ENCODE measurements at places on chromosomes 12 and 14. TPM values are rescaled to one million over a fixed set of nuclear protein-coding genes. Genes with fewer than 3 reads are reported as not detected.

- DNase-seq, result no peak
Observed at GRCh38 chr12:128796439-128797118, 27.2 kb downstream of the SLC15A4 start.

GNG2 gene
- 7.4 TPM for total RNA-seq

DNA sequence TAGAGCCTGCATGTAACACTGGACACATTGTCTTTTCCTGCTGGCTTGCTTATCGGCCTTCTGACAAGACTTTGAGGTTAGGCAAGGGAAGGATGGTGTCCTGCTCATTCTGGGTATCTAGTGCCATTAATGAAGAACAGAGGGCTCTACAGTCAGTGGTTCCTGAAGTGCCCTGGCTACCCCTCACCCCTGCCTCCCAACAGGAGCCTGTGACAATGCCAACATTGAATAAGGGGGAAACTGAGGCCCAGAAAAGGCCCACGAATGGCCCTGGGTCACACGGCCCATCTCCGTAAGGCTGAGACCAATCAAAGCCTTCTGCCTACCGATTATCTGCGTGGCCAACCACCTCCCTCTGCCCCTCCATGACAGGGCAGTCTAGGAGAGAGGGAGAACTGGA is 2.1 kb downstream of the IFI27L2 start:
- no peak for DNase-seq

- DNase-seq, result no peak
Observed at GRCh38 chr12:72313806-72314205, 41.6 kb downstream of the TRHDE start.

POU6F1 gene
- total RNA-seq, result 7.6 TPM

DNA sequence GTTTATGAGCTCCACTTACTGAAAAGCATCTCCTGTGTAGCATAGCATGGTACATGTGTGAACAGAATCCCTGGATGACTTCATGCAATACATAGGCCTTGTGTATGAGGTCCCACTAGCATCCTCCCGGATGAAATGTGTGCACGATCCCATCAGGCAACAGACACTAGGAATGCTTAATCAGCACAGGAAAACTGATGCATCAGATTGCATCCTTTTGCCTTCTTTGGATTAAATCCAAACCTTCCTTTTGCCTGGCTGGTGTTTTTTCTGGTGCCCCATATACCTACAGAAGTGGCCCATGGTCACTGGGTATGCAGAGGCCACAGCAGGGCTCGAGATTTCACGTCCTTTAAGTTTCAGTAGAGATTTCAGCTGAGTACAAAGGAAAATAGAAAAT is 120.9 kb upstream of the COCH start:
- DNase-seq, result no peak

CFAP73 gene
- total RNA-seq, result not detected

DNA sequence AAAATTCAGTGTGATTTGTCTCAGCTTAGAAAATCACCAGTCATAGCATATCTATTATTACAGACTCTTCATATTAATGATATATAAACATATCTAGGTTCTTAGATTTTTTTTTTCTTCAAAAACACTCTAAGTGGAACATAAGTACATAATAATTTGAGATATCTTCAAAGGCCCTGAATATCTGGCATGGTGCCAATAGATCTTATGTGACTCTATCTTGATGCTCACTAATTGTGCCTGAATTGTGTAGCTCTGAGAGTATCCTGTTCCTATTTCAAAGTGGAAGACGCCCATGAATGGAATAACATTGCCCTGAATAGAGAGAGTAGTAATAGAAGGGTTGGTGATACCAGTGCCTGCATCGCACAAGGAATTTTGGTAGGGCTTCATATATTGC is 1312.7 kb upstream of the USP15 start:
- DNase-seq, result no peak

DNA sequence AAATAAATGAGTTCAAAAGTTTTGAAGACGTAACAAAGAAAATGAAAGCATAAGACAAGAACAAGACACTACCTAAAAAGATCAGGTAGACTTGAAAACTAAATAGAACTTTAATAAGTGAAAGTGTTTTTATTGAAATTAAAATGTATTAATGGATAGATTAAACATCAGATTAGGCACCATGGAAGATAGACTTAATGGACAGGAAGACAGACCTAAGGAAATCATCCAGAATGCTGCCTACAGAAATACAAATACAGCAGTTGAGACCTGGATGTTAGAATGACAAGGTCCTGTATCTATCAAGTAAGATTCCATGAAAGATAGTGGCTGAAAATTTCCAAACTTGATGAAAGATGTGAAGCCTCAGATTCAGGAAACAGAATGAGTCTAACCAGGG is 11.5 kb downstream of the PLEKHH1 start:
- no peak for DNase-seq

All from osteoblast (primary cell).